ENCODE measurements at places on chromosomes 1 and 21. TPM values are rescaled to one million over a fixed set of nuclear protein-coding genes. Genes with fewer than 3 reads are reported as not detected.

DNA sequence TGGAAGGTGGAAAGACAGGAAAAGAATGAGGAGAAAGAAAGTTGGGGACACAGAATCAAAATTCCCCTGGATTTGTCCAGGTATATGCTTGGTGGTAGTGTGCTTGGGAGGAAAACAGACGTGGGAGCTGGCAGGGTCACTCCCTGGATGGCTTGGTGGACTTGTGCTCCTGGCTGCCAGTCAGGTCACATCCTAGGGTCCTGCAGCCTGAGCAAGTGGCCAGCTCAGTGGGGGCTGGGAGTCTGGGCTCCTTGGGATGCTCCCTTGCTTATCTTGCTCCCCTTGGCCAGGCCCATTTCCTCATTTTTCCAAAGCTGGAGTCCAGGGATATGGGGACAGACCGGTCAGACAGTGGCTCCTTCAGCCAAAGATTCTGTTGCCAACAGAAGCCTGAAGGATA is 144.0 kb downstream of the CNIH3 start:
- H3K27me3 ChIP-seq, result no peaks in the 10 kb centered on the region
- DNase-seq, result no peak
- no peaks in the 10 kb centered on the region for H3K36me3 ChIP-seq
- no peak overlapping the region for H3K4me3 ChIP-seq
- no peaks in the 10 kb centered on the region for H3K4me1 ChIP-seq

The TPTE gene
- polyA plus RNA-seq, result not detected

The TFF3 gene
- not detected for polyA plus RNA-seq

DNA sequence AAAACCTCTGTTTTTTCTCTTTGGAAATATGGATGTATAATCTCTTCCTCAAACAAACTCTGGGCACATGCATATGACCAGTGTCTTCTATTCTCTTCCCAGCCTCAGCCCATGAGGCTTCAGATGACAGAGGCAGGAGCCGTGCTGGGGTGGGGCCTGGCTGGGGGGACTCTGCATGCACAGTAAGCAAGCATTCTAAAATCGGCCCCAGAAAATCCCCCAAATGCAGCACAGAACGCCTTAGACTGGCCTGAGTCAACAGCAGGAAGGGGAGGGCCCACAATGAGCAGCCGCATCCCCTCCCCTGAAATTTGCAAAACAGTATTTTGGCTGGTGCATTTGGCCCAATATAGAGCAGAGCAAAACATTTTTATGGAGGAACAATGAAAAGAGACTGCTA is 47.8 kb downstream of the ITPKB start:
- H3K27me3 ChIP-seq, result no peaks in the 10 kb centered on the region
- H3K4me1 ChIP-seq, result peaks cover 42% of the 10 kb centered on the region
- no peak for DNase-seq
- no peaks in the 10 kb centered on the region for H3K36me3 ChIP-seq
- H3K4me3 ChIP-seq, result no peak overlapping the region

- peak; percentile 36 for DNase-seq
- H3K27ac ChIP-seq, result no peak overlapping the region
- no peaks in the 10 kb centered on the region for H3K36me3 ChIP-seq
- peaks cover 19% of the 10 kb centered on the region for H3K27me3 ChIP-seq
Measured at GRCh38 chr1:37471345-37472231, 2.8 kb upstream of the ZC3H12A start.

The TINAGL1 gene
- polyA plus RNA-seq, result 9.1 TPM

The ASPM gene
- 3.4 TPM for polyA plus RNA-seq

The SERTAD4 gene
- polyA plus RNA-seq, result 1.4 TPM

The CTSS gene
- not detected for polyA plus RNA-seq

GRCh38 chr21:40936178-40936577 is 89.2 kb upstream of the DSCAM start:
- no peak overlapping the region for H3K4me3 ChIP-seq
- no peaks in the 10 kb centered on the region for H3K27me3 ChIP-seq
- no peaks in the 10 kb centered on the region for H3K4me1 ChIP-seq

The SLC45A3 gene
- polyA plus RNA-seq, result 7.8 TPM

The FCRL6 gene
- not detected for polyA plus RNA-seq
